ENCODE measurements at places on chromosomes 4 and X.
A peak's percentile ranks its signal among the peaks of the same experiment; 100 is the strongest.

GRCh38 chr4:169106696-169107229, 96.7 kb upstream of the CBR4 start:
- DNase-seq = no peak

DNA sequence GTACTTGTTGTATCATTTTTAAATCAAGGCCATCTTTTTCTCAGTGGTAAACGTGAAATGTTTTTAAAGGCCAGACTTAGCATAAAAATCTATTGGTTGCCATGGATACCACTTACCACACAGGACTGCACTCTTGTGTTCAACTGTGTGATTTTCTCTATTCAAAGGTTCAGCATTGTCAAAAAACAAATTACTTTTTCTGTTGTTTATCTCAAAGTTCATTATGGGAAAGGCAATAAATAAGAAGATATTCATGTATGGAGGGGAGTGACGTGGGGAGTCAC, 231.0 kb upstream of the GATB start:
- no peak for DNase-seq

DNA sequence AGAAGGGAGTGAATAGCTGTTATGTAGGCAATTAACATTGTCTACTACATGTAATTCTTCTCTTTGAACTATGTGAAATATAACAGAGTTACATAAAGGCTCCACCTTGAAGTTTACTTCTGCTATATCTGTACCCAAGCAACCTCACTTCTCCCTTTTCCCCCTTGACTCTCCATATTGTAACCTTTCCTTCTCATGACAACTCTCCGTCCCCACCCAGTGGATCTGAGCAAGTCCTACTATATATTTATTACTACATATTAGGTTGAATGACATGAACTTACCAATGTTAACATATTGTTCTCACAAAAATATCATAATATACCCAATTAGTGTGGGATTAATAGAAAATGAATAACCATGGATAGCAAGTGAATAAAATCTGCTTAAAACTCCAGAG, 93.2 kb upstream of the ATP8A1 start:
- peak; percentile 12 for DNase-seq

DNA sequence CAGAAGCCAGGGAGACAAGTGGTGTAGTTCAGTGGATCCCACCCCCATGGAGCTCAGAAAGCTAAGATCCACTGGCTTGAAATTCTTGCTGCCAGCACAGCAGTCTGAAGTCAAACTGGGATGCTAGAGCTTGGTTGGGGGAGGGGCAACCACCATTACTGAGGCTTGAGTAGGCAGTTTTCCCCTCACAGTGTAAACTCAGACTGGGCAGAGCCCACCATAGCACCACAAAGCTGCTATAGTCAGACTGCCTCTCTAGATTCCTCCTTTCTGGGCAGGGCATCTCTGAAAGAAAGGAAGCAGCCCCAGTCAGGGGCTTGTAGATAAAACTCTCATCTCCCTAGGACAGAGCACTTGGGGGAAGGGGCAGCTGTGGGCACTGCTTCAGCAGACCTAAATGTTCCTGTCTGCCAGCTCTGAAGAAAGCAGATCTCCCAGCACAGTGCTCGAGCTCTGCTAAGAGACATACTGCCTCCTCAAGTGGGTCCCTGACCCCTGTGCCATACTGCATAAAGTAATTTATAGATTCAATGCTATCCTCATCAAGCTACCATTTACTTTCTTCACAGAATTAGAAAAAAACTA, 163.2 kb downstream of the HHIP start:
- DNase-seq = no peak

DNA sequence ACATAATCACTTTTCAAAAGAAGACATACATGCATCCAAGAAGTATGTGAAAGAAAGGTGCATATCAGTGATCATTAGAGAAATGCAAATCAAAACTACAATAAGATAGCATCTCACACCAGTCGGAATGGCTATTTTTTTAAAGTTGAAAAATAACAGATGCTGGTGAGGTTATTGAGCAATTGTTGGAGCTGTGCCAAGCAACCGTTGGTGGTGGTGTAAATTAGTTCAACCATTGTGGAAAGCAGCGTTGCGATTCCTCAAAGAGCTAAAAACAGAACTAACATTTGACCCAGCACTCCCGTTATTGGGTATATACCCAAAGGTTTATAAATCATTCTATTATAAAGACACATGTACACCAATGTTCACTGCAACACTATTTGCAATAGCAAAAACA, 14.2 kb downstream of the COX7B2 start:
- DNase-seq = no peak

Measured in GM12864 (cell line).